ENCODE measurements at places on chromosomes 13 and 19. TPM values are rescaled to one million over a fixed set of nuclear protein-coding genes. Genes with fewer than 3 reads are reported as not detected.

The CBY2 gene
- not detected for total RNA-seq

GRCh38 chr13:47092202-47092601 is 195.3 kb upstream of the HTR2A start:
- DNase-seq: no peak

DNA sequence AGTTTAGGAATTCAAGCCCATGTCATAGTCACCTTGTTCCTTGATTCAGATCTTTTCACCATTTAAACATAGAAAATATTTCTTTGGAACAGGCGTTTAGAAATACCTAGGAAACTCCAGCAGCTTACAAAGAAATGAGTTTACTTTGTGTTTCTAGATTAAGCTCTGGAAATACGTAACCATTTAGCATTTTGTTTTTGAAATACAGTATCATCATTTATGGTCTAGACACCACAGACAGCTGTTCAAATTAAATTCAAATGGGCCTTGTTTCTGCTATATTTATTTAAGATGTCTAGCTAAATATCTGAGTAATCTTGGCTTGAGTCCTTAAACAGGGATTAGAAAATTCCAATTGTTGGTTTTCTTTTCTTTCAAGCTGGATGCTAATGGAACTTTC is 228.5 kb downstream of the NDFIP2 start:
- peak; percentile 65 for DNase-seq

GRCh38 chr19:39032063-39032918 is at the start of gene FBXO27:
TSS of gene FBXO27 (minus strand) at chr19:39032549. CDS start at chr19:39032227, 322 bp downstream.
- DNase-seq: no peak

Measured in skin of body (tissue), 3 donors.